ENCODE measurements at places on chromosomes 2 and 18.

DNA sequence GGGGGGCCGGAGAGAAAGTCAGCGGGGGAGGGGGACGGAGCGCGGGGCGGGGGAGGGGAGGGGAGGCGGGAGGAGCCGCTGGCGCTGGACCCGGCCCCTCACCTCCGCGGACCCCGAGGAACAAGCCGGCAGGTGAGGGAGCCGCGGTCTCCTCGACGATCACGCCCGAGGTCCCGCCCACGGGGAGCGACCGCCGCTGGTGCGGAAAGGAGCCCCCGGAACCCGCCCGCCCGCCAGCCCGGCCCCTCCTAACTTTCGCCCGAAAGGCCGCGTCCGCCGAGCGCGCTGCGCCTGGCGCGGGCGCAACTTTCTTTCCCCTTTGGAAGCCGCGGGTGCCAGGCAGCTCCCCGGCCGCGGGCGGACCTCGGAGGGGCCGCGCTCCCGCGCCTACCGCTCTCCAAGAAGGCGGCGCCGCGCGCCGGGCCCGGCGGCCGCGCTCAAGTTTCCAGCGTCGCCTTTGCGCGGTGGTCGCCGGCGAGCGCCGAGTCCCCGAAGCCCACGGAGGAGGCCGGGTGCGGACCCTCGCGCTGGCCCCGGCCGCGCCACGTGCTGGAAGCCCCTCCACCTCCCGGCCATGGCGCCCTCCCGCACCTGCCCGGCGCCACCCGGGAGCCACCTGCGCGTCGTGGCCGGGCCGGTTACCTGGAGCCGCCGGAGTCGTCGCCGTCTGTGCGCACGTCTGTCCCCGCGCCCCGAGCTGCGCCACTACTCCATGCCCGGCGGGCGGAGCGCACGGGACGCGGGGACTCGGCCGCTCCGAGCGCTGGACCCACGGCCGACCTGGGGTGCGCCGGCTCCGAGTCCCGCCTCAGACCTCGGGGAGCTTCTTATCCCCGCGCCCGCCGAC lies at the start of gene ALKAL2:
Gene ALKAL2 (minus strand): TSS at position 181 of the 847 bp plus-strand sequence. CDS start 256 bp downstream, outside the sequence.
- peak; percentile 28 for DNase-seq

DNA sequence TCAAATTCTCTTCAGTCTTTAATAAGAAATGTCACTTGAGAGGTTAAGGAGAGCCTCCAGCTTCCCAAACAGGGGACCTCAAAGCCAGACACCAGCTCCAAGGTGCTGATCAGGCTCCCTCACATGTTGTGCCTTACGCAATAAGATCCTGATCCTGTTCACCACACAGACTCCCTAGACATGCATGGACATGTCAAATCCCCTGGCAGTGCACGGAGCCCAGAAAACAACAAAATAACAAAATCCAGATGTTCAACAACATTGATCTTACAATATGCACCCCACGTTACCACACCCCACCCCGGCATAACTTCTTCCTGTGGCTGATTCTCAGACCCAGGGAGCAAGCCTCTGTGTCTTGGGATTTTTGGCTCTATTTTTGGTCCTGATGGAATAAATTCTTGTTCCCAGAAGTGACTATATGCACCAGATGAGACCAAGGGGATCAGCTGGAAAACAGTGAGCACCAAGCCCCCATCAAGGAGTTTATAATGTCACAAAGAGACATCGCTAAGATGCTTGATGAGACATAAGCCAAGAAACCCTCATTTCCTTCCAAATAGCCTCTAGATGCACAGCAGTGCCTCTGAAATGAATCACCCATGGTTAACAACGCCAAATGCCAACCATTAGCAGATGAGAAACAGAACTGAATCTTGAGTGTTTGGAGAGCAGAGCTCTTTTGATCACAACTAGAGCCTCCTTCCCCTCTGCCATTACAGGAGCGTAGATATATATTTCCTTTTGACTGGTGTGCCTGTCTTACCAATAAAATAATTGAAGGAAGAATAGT lies 198.2 kb downstream of the PRKCE start:
- DNase-seq: no peak

DNA sequence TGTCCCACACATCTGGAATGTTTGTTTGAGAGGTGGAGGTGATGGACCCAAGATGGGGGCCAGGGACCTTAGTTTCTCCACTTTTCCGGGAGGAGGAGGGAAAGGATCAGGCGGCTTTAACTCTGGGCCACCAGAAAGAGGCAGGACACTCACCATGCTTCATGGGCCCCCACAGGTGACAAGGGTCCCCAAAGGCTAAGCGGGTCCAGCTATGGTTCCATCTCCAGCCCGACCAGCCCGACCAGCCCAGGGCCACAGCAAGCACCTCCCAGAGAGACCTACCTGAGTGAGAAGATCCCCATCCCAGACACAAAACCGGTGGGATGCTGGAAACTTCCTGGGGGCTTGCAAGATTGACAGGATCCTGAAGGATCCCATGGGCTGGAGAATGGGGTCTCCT lies 712 bp downstream of the SLC11A1 start:
- DNase-seq: no peak

- no peak for DNase-seq
Observed at GRCh38 chr18:9521770-9522169, 46.5 kb downstream of the RALBP1 start.

DNA sequence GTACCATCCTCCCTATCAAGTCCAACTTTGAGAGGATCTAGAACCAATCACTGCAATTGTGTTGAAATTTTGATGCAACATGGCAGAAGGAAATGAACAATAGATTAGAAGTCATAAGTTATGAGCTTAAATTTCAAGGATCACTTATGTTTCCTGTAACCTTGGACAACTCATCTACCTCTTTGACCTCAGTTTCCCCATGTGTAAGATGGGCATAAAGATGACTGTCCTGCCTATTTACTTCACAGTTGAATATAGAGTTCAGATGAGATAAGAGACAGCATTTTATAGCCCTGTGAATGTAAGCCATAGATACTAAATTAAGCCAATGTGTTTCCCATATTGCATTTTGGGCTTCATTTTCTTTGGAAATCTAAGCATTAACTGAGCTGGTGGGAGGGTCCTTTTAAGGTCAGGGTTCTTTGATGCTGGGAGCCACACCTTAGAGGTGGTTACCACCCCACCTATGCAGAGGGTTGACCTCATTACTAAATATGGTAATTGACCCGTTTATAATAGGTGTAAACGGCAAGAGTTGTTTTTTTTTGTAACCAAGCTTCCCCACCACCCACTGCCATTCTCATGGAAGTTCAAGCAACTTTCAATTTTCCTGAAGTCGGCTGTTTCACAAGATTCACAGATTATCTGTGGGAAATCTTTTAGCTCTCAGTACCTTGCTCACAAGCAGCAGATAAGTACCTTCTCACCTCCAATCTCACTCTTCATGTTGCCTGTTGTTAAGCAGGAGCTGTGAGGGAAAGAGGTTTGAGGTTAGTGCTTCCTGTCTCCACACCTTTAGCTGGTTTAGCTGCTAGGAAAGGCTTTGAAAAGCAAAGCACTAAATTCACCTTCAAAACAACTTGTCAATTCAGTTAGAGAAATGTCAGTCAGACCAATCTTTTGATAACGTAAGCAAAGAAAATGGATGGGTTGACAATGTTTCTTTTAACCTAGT lies 13.3 kb downstream of the CD28 start:
- DNase-seq: no peak

GRCh38 chr2:84077496-84077895 lies 381.6 kb downstream of the SUCLG1 start:
- peak; percentile 3 for DNase-seq

GRCh38 chr2:40105593-40105992 lies 326.5 kb upstream of the THUMPD2 start:
- DNase-seq: no peak

GRCh38 chr2:149739171-149739882 lies 151.8 kb upstream of the MMADHC start:
- DNase-seq: no peak

GRCh38 chr2:34069604-34070003 lies 470.5 kb upstream of the FAM98A start:
- no peak for DNase-seq

GRCh38 chr2:138910427-138910826 lies 130.2 kb upstream of the NXPH2 start:
- no peak for DNase-seq

GRCh38 chr2:88069117-88069516 lies 1.5 kb downstream of the SMYD1 start:
- no peak for DNase-seq

- DNase-seq: no peak
Observed at GRCh38 chr2:19574778-19575260, 216.4 kb upstream of the OSR1 start.

- DNase-seq: no peak
Observed at GRCh38 chr18:31931163-31931885, 11.6 kb downstream of the TRAPPC8 start.

- no peak for DNase-seq
Observed at GRCh38 chr2:16412321-16413030, 253.2 kb downstream of the CYRIA start.

DNA sequence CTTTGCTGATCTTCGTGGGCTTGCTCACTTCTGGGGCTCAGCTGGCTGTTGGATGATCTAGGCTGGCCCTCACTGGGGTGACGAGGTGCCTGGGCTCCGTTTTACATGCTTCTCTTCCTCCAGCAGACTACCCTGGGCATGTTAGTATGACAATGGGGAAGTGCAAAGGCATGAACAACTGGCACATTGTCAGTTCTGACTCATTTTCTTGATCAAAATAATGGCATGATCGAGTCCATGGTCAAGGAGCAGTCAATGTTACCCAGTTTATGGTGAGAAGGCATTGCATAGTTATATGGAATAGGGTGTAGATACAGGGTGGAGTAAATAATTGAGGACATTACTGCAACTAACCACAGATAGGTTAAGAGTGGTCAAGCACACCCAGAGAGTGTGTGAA lies 10.0 kb upstream of the UPP2 start:
- no peak for DNase-seq

DNA sequence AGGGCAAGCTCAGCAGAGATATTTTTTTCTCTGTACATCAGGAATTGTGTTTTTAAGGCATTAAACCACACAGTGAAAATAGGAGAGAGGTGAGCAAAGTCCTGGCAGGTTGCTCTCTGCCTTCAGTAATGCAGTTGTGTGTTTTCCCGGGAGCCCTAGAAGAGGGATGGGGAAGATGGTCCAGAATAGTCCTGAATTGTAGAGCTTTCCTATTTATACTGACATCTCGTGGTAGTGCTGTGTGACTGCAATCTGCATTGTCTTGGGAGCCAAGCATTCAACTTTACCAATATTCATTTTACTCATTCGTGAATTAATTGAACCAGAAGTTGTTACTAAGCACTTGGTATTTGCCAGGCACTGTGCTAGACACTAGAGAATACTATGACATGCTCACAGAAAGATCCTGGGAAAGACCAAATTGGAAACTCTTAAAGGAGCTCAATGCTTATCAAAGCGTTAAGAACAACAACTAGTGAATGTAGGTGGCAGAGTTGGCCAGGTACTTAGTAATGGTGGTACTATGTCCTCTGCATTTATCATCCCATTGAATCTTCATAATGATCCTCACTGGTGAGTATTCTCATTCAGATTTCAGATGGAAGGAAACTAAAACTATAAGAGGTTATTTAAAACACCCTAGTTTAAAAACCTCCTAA lies 214.6 kb downstream of the TRIB2 start:
- peak; percentile 22 for DNase-seq

- peak; percentile 74 for DNase-seq
Observed at GRCh38 chr2:227871375-227871791, at the start of gene DAW1. Gene DAW1, plus strand, starts transcription at chr2:227871631. Its CDS starts 59 bp downstream, at chr2:227871690.

DNA sequence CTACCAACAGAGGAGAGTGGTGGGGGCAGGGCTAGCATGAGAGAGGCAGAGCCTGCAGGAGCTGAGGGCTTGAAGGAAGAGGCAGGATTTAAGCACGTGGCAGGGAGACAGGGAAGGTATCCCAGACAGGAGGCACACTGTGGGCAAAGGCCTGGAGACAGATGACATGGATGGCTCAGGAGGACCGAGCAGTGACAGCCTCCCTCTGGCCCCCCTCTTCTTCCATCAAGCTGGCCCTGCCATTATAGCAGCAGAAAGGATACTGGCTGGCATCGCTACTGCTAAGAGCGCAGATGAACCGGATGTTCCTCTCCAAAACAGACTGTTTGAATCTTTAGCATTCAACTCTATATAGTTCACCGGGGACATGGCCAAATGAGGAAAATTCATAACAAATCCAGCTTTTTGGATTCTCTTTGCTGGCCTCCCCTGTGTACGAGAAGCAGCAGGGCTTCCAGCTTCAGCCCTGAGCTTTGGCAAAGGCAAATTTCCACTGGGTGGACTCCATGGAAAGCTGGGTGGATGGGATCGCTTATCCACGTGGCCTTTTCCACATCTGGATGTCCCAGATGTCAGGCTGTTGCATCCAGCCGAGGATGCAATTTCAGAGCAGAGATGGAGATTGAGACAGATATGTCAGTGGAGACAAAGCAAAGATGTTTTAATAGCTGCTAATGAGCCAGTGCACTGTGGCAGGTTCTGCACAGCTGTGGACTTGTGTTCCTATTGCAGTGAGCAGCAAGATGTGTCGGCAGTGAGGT lies 36.2 kb downstream of the CAPN13 start:
- DNase-seq: no peak

DNA sequence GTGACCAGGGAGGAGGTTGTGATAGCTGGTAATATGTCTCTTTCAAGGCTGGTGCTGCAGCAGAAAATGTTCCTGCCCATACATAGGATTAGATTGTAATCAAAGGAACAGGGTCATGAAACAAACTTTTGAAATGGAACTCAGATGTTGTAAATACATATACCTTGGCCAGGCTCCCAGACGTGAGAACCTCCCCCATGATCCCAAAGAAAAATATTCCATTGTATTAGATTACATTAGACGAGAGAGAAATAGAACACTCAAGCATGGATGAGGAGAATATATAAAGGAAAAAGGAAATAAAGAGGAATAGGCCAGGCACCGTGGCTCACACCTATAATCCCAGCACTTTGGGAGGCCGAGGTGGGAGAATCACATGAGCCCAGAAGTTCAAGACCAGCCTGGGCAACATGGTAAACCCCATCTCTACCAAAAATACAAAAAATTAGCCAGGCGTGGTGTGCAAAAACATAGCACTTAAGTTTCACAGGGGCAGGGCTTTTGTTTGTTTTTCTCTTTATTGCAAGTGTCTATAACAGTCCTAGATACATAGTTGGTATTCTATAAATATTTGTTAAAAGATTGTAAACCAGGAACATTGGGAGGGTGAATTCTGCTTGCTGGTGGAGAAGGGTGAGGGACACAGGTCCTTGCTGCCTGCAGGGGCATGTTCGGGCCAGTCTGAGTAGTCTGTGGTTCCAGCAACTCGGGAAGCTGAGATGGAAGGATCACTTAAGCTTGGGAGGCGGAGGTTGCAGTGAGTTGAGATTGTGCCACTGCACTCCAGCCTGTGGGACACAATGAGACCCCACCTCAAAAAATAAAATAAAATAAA lies 52.8 kb downstream of the RPL37A start:
- no peak for DNase-seq

DNA sequence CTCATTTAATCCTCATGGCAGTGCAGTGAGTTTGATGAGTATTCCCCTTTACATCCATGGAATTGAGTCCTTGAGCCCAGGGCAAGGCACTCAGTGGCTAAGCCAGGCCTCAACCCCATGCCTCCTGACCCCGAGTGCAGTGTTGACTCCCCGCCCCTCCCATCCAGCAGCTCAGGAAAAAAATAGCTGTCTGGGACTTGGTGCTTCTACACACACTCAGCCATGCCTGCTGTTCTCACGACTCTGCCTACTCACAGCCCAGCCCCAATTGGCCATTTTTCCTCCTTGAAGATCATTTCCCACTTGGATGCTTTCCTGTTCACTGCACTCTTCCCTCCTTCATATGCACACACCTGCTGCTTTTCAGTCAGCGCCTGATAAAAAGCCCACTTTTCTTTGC lies 8.8 kb downstream of the FOSL2 start:
- no peak for DNase-seq

Measured in GM10248 (cell line).